RKO (cell line): ENCODE measurements at places on chromosomes 7 and 10.

- DNase-seq, result no peak
These were observed 138.1 kb downstream of the ARHGAP22 start for GRCh38 chr10:48466611-48467240.

GRCh38 chr7:1237704-1238255 lies 5.1 kb downstream of the UNCX start:
- no peak for DNase-seq

DNA sequence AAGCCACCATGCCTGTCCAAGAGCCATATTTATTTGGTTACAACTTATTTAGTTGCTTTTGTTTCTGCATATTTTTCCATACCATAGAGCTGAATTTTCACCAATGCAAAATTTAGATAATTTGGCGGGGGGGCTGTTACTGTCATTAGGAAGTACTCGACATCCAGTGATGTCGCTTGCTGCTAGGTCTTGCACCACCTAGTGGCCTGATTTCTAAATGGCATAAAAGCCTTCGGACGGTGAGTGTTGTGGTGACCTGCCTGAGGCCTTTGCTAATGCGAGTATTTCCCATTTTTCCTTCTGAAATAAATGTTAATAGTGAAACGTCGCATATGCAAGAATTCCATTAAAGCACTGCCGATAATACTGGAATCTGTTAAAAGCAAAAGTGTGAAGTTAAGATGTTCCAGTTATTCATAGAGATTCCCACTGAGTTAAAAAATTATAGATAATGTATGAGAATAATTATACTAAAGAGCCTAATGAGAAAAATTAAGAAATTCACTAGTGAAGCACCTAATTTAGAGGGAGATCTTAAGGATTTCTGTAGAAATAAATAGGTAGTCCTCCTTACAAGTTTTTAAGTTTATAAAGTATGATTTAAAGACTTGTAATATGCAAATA lies 86.1 kb upstream of the DNAJB6 start:
- DNase-seq, result peak; percentile 70

GRCh38 chr10:61257956-61258496 lies 195.2 kb downstream of the TMEM26 start:
- no peak for DNase-seq

DNA sequence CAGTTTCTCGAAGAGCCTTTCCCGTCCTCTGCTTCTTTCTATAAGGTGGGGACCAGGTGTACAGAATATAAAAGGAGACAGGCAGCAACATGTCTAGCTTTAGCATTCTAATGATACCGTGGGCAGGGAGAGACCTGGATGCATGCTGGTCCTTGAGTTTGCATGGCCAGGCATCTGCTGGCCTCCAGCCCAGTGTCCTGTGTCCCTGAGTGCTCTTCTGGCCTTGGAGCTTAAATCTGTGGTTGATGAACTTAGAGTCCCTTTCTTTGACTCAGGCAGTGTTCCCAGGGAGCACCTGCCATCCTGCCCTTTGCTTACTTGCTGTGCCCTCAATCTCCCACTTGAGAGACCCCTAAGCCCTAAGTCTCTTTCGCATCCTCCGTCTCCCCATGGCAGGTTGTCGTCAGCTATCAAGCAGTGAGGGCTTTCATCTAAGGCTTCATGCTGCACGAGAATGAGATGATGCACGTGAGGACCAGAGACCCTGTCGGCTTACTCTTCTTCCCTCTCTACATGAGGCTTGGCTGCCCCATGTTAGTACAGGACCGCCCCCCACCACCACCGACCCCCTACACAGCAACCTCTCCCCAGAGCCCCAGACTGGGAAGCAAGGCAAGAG lies 313.4 kb upstream of the C7orf33 start:
- DNase-seq, result no peak

DNA sequence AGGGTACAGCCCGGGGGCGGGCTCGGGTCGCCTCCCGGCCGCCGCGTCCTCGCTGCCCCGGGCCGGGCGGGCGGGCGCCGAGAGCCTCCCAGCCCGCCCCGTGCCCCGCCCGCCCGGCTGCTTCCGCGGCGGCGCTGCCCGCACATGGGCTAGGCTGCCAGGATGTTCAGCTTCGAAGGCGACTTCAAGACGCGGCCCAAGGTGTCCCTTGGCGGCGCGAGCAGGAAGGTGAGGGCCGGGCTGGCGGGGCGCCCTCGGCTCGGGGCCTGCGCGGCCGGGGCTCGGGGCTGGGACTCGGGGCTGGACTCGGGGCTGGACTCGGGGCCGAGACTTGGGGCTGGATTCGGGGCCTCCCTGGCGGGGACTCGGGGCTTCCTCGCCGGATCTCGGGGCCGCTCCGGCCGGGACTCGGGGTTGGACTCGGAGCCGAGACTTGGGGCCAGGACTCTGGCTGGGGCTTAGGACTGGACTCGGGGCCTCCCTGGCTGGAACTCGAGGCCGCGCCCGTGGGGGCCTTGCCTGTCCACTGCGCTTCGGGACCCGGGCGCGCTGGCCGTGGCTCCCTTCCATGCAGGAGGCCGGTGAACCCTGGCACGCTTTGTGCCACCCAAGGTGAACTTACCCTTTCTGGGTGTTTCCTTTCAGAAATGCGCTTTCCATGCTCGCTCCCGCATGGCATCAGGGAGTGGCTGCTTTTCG lies 534 bp downstream of the UBE3C start:
- peak; percentile 48 for DNase-seq

DNA sequence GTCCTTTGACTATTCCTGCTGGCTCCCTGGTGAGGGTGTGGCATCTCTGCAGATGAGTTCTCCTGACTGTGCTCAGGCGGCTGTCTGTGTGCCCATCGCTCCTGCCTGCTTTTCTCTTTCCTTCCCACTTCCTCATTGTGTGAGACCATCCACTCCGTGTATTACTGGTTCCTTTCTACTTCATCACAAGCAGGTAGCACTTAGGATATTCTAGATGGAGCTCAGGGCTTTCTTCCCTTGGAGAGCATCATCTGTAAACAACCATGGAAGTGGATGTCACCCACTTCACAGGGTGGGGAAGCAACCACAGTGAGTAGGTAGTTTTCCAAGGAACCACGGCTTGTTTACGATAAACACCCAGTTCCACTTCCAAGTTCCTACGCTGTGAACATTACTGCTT lies 15.7 kb downstream of the DNAJB6 start:
- no peak for DNase-seq

DNA sequence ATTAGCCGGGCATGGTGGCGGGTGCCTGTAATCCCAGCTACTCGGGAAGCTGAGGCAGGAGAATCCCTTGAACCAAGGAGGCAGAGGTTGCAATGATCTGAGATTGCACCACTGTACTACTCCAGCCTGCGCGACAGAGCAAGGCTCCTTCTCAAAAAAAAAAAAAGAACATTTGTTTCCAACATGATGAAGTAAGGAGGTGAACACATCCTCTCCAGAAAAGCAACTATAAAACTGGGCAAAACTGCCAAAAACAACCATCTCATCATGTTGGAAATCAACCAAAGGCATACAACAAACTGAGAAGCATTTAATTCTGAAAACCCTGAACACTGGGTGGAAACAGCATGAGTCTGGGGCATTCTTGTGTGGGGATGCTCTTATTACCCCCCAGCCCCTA lies 14.3 kb downstream of the PRTFDC1 start:
- DNase-seq, result no peak

GRCh38 chr7:27869056-27869455 lies 129.1 kb downstream of the TAX1BP1 start:
- no peak for DNase-seq

DNA sequence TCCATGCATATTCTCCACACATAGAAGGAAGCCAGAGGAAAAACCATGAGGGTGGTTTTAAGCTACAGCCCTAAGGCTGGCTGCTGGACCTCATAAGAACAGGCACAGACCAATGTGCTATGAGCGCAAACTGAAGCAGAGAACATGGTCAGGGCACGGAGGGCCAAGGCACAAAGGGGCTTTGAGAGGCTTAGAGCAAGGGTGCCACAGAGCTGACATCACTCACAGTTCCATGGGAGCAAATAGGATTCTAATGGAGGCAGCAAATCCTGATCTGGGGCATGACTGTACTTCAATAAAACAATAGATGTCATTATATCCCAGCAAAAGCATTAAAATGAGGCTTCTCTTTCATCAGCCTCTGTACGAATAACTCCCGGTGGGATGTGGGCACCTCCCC lies 162.4 kb downstream of the COBL start:
- no peak for DNase-seq

- no peak for DNase-seq
These were observed 1.7 kb downstream of the ADAM8 start for GRCh38 chr10:133274751-133275683.

DNA sequence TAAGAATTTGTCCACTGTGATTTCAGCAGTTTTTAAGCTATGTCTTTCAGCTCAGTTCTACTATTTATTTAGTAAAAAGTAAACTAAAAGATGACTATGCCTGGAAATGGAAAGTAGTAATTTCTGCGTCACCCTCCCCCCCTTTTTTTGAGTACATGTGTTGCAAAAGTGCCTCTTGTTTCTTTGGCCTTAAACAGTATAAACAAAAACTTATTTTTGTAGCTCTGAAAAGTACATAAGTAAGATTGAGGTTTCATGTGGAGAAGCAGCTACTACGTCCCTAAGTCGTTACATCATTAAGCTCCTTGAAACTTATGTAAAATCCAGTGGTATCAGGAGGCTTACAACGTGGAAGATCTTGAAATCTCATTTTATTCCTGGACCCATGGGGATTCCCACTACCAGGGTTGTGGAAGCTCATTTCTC lies 46.3 kb upstream of the HBP1 start:
- DNase-seq, result no peak

DNA sequence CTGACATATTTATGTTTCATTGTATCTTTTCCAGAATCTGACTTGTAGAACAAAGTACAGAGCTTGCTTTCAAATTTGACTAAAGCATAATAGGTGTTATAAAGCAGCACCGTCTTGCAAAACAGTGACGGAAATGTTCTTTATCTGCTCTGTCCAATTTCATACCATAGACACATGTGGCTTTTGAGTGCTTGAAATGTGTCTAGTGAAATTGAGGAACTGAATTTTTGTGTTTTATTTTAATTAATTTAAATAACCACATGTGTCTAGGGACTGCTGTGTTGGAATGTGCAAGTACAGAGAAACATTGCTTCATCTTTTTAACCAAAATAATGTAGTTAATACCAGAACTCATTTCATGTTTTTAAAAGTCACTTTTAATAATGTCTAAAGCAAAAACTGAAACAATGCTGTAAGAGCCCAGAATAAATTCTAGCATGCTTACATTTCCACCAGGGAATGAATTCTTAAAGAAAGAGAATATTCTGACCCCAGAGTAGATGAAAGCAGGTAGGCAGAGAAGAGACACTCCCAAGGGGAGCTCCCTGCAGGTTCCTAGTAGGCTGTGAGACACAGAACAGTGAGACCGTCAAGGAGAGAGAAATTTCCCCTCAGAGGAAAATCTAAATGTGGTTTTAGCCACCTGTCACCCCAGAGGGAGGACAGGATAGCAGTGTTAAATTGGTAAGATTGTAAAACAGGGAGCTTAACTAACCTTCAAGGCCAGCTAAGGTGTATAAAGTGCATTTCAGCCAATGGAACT lies 175.3 kb upstream of the KMT2E start:
- DNase-seq, result no peak

GRCh38 chr7:92325858-92326257 lies 80.1 kb downstream of the ANKIB1 start:
- no peak for DNase-seq

DNA sequence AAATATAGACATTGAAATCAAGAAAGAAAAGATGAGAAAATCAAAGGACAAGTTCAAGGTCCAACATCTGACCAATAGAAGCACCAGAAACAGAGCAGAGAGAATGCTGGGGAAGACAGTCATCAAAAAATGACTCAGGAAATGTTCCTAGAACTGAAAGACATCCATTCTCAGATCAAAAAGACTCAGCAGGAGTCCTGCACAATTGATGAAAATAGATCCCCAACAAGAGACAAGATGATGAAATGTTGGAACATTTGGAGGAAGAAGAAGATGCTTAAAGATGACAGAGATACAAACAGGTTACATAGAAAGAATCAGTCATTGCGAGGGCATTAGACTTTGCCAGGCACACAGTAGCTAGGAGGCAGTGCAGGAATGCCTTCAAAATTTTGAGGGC lies 30.0 kb upstream of the EIF5AL1 start:
- no peak for DNase-seq

DNA sequence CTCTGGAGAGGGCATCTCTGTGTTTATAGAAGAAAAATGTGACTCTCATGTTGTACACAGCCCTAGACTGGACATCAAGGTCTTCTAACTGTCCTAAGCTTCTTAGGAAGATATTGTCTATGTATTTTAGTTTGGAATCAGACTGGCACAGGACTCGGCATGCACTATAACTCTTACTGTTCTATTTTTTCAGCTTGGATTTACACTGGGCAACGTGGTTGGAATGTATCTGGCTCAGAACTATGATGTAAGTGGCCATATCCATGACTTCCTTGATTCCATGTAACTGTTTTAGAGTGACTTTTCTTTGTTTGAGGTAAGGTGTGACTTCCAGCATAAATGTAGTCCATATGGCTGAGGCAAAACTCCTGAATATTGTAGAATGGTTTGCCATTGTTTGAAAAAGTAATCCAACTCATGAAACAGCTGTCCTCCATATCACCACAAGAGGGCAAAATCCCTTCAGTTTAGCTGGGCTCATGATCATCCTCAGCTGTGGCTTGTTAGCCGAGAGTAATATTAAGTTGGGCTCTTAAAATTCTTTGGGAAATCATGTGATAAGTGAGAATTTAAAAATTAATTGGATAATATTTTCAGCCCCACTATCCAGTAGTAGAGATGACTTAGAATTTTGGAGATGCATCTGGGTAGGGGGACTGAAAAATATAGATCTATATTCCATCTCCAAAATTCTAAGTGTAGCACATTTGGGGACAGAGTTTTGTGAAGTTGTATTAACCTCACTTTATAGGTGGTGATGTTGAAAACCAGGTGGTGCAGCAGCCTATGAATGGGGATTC lies 10.4 kb downstream of the STMP1 start:
- peak; percentile 81 for DNase-seq

GRCh38 chr10:13990392-13990805 lies 340.3 kb downstream of the FRMD4A start:
- no peak for DNase-seq

DNA sequence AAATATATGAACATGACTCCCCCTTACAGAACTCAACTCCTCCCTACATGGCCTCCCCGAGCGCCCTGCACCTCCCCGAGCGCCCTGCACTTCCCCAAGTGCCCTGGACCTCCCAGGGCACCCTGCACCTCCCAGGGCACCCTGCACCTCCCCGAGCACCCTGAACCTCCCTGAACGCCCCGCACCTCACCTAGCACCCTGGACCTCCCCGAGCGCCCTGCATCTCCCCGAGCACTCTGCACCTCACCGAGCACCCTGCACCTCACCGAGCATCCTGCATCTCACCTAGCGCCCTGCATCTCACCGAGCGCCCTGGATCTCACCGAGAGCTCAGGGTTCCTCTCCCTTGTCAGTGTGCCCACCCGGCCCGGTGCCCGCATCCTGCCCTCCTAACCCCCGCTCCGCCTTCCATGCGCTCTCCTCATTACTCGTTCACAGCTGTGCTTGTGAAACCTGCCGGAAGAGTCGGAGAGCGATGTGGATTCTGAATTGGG lies 134.3 kb downstream of the ACTR3B start:
- DNase-seq, result no peak

DNA sequence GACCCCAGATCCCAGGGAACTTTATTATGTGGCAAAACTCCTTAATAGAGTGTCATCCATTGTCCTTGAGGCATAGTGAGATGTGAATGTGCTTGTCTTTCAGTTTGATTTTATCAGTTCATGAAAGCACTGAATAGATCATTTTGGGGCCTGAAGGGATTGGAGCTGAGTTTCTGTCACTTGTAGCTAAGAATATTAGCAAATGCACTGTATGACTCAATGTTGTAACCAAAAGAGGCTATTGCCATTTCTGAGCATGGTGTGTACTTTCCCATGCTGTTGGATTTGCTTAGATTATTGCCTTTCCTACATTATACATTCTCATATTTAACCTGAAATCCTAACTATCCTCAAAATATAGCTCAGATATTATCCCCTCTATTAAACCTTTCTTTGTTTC lies 130.4 kb downstream of the PRKG1 start:
- DNase-seq, result no peak
